NCI-H748 treated with DMSO at 0.1 percent for 48 hours (cell line): ENCODE measurements at places on chromosomes 3 and 15.

GRCh38 chr3:30666572-30667279, 60.3 kb downstream of the TGFBR2 start:
- DNase-seq: no peak

GRCh38 chr15:90991587-90992285, 2.6 kb downstream of the PRC1 start:
- DNase-seq: no peak

GRCh38 chr15:69789648-69790393, 307.9 kb downstream of the TLE3 start:
- no peak for DNase-seq

- no peak for DNase-seq
Observed at GRCh38 chr3:116253511-116253910, 191.8 kb downstream of the LSAMP start.

GRCh38 chr3:14725564-14726440, 50.9 kb downstream of the C3orf20 start:
- DNase-seq: no peak

DNA sequence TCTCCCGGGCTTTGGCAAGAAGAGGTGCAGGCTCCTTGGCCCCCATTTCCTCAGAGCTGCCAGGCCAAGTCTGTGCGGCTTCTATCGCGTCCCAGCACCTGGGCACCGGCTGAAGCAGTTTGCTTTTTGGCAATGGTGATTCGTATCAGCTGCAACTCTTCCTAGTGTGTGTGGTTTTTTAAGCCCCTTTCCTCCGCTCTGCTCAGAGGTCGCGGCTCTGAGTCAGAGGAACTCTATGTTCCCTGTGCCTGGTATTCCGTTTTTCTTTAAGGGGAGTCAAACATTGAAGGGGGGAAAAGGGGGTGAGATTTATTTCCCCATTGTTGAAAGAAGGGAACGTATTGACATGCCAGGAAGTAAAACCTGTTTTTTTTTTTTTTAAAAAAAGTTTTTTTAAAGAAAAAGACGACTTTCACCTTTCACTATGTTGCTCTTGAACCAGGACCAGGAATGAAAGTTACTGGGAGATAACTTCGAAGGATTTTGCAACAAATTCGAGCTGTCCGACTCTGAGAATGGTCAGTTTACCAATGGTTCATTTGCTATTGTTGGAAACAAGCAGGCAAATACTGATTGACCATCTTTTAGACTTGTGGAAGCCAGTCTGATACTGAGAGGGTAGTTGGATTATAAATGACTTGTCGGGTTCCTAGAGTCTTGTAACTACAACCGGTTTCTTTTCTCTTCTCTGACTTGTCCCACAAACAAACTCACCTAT, 1.1 kb downstream of the ARMC8 start:
- DNase-seq: no peak
